Fibroblast of the aortic adventitia (primary cell): ENCODE measurements at places on chromosomes 7 and 10. TPM values are rescaled to one million over a fixed set of nuclear protein-coding genes. Genes with fewer than 3 reads are reported as not detected.

EN2 gene
- total RNA-seq: under 0.01 TPM in 1 of 2 replicates, not detected in the other

PRF1 gene
- total RNA-seq: not detected in 2 replicates

KLLN gene
- 0.99 and 2.0 TPM in 2 replicates for total RNA-seq

HYAL4 gene
- total RNA-seq: not detected in 2 replicates

GIMAP4 gene
- total RNA-seq: 0.18 and 1.3 TPM in 2 replicates

TMEM176B gene
- 1.9 TPM in 1 of 2 replicates, not detected in the other for total RNA-seq

ACTL6B gene
- total RNA-seq: not detected in 2 replicates

PGAM2 gene
- not detected in 2 replicates for total RNA-seq

TCTN3 gene
- 20.4 and 38.3 TPM in 2 replicates for total RNA-seq

TAS2R41 gene
- 0.09 TPM in 1 of 2 replicates, not detected in the other for total RNA-seq

SLC26A5 gene
- total RNA-seq: not detected in 2 replicates

AASS gene
- total RNA-seq: 20.8 and 53.9 TPM in 2 replicates

NPTX2 gene
- total RNA-seq: 0.25 and 2.5 TPM in 2 replicates

TBRG4 gene
- total RNA-seq: 19.6 and 46.6 TPM in 2 replicates

OR9A2 gene
- not detected in 2 replicates for total RNA-seq

FAM25C gene
- total RNA-seq: not detected in 2 replicates

SLC18A3 gene
- total RNA-seq: not detected in 2 replicates

FBXO24 gene
- total RNA-seq: 0.54 TPM in 1 of 2 replicates, not detected in the other

ZNF138 gene
- total RNA-seq: 4.3 and 6.8 TPM in 2 replicates

SCD gene
- total RNA-seq: 99.9 and 283 TPM in 2 replicates

CHN2 gene
- 0.81 and 3.6 TPM in 2 replicates for total RNA-seq

LIPN gene
- not detected in 2 replicates for total RNA-seq

ANKRD30A gene
- not detected in 2 replicates for total RNA-seq

SDK1 gene
- 0.27 TPM in 1 of 2 replicates, not detected in the other for total RNA-seq

GJD4 gene
- total RNA-seq: 0.09 TPM in 1 of 2 replicates, not detected in the other

ADAM12 gene
- 82.7 and 83.5 TPM in 2 replicates for total RNA-seq

ZKSCAN5 gene
- 9.1 and 11.8 TPM in 2 replicates for total RNA-seq

STEAP1B gene
- total RNA-seq: 2.5 and 38.6 TPM in 2 replicates

CDC14C gene
- not detected in 2 replicates for total RNA-seq
